ENCODE measurements at places on chromosomes 11 and 22. TPM values are rescaled to one million over a fixed set of nuclear protein-coding genes. Genes with fewer than 3 reads are reported as not detected.

The KRTAP5-9 gene
- not detected for total RNA-seq

DNA sequence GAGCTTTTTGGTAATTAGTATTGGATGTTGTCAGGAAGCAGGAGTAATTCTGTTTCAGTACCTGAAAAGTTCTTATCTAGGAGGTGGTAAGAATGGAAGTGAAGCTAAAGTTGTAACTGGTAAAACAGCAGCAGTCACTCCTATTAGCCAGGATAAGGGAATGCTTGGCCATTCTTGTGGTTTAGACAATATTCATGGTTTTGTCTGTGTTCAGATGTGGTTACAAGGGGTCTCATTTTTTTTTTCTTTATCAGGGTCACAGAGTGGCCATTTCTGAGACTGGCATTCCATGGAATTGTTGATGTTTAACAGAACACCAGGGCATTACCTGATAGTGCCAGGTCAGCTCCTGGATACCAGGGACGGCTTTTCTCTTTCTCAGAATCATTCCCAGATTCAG, 23.8 kb downstream of the TAF1D start:
- H3K27me3 ChIP-seq = no peaks in the 10 kb centered on the region
- H3K4me1 ChIP-seq = no peaks in the 10 kb centered on the region
- no peak for DNase-seq
- no peak overlapping the region for H3K27ac ChIP-seq
- no peaks in the 10 kb centered on the region for H3K36me3 ChIP-seq

DNA sequence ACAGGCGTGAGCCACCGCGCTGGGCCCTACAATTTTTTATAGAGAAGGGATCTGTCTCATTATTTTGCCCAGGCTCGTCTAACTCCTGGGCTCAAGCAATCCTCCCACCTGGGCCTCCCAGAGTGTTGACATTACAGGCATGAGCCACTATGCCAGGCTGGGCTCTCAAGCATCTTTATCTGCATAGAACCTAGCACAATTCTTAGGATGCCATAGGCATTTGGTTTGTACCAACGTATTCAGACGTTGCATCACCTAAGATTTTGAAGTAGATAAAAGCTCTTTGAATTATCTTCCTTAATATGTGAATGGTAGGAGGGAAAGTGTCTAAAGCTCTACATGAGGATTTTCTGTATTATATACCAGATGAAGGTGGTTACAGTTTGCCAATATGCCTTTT, 30.5 kb downstream of the RTN3 start:
- no peaks in the 10 kb centered on the region for H3K36me3 ChIP-seq
- H3K4me3 ChIP-seq = no peak overlapping the region
- no peak overlapping the region for H3K27ac ChIP-seq
- no peaks in the 10 kb centered on the region for H3K27me3 ChIP-seq

The VPREB1 gene
- not detected for total RNA-seq

GRCh38 chr11:85745626-85746025, 59.6 kb upstream of the CCDC89 start:
- H3K4me1 ChIP-seq = peaks cover 51% of the 10 kb centered on the region
- H3K27ac ChIP-seq = no peak overlapping the region
- H3K27me3 ChIP-seq = no peaks in the 10 kb centered on the region
- H3K36me3 ChIP-seq = no peaks in the 10 kb centered on the region

DNA sequence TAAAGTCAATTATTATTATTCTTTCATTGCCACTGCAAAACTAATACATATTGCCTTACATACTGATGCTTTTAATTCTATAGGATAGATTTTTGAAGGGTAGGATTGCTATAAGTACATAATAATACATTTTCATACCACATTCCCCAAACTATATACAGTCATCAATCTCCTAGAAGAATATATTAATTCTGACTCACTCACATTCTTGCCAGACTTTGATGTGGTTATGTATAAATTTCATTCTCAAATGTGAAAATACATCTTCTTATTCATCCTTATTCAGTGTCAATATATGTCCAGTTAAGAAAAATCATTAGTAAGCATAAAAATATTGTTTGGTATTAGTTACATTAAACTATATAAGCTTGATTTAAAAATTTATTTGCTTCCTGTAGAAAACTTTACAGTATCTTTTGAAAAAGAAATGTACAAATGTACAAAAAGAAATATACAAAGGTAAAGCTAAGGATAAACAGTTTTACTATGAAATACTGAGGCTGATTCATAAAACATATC, 458.8 kb upstream of the CNTN5 start:
- no peak overlapping the region for H3K27ac ChIP-seq
- H3K4me3 ChIP-seq = no peak overlapping the region
- DNase-seq = no peak
- no peaks in the 10 kb centered on the region for H3K36me3 ChIP-seq
- no peaks in the 10 kb centered on the region for H3K4me1 ChIP-seq

The ANKK1 gene
- 2.7 TPM for total RNA-seq

DNA sequence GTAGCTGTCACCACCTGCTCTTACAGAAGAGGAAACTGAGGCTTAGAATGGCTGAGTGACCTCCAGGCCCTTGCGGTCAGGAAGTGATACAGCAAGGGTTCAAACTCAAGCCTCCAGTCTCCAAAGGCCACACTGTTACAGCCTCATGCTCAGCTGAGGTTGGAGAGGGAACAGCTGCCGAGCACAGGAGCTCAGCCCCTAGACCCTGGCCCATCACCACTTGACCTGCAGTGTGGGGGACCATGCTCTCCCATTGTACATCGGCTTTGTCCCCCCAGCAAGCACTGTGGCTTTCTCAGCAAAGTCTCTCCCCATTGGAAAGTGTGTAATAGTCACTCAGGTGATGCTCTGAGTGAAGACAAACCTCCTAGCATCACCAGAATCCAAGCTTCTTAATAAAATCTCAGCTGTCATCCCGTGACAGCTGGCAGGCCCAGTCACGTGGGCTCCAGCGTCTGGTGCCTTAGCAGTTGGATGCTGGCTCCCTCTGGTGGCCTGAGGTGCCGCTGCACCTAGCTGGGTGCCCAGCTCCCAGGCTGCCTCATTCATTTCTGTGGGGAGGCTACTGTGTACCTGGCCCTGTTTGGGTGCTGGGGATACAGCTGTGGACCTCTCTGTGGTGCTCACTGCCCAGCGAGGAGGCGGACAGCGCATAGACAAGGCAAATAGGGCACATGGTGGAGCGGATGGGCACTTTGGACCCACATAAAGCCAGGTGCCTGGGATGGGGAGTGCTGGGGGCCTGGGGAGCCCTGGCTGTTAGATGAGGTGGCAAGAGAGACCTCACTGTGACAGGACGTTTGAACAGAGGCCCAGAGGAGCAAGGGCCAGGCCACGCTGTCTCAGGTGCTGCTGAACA, 19.1 kb upstream of the MYRF start:
- H3K4me1 ChIP-seq = peaks cover 17% of the 10 kb centered on the region
- H3K27me3 ChIP-seq = no peaks in the 10 kb centered on the region
- DNase-seq = peak; percentile 9
- H3K4me3 ChIP-seq = no peak overlapping the region
- H3K27ac ChIP-seq = peak overlapping the region; percentile 49
